ENCODE measurements at places on chromosomes 6 and 20.

GRCh38 chr6:17493286-17493685, 99.9 kb downstream of the CAP2 start:
- DNase-seq = no peak

GRCh38 chr20:35015863-35016193, 60.2 kb downstream of the MYH7B start:
- no peak for DNase-seq

GRCh38 chr6:54315656-54316055, 7.4 kb downstream of the TINAG start:
- DNase-seq = no peak

DNA sequence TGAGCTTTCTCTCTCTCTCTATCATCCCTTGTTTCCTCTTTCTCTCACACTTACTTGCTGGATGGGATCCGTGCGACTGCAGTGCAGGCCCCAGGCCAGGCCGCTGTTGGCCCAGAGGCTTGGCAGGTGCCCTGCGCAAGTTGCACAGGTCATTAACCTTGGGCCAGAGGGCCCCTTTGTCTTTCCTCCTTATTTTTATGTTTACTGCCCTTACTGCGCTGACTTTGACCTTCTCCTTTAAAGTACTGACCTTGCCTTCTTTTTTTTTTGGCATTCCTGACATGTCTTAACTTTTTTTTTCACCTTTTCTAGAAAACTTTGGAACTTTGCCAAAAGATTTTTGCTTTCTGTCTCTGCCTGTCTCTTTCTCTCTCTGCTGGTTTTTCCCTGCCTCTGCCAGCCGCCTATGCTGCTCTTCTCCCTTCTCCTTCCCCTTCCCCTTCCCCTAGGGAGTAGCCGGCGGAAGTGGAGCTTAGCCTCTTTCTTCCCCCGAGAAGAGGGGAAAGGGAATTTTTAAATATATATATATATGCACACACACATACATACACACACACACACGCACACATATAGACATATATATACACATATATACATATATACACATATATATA, 59.6 kb upstream of the CDH4 start:
- no peak for DNase-seq

DNA sequence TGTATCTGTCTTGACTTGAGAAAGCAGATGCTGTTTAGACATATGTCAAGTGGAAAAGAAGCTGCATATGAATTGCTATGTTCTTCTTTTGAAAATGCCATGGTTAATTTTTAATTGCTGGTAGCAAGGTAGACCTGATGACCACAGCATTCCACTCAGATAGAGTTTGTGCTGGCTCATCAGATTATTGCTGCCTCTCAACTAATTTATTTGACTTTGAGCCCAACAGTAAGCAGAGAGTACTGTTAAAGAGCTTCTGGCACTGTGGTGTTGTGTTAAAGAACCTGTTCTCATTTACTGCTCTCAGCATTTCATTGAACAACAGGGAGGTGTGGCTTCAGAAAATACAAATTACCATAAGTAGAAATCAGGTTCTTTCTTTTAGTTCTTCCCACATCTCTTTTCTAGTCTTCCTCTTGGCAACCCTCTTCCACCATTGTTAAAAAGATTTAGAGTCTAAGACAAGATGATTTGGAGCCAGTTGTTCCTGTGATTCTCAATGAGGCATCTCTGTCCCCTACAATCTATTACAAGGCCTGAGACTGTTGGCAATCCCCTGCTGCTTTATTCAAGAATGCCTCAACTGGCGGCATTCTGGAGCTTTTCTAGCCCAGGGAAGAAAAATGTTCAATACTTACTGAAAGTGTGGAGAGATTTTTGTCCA, 967.6 kb upstream of the GJE1 start:
- no peak for DNase-seq

- DNase-seq = peak; percentile 18
Observed at GRCh38 chr6:6758915-6759654, 170.6 kb downstream of the LY86 start.

DNA sequence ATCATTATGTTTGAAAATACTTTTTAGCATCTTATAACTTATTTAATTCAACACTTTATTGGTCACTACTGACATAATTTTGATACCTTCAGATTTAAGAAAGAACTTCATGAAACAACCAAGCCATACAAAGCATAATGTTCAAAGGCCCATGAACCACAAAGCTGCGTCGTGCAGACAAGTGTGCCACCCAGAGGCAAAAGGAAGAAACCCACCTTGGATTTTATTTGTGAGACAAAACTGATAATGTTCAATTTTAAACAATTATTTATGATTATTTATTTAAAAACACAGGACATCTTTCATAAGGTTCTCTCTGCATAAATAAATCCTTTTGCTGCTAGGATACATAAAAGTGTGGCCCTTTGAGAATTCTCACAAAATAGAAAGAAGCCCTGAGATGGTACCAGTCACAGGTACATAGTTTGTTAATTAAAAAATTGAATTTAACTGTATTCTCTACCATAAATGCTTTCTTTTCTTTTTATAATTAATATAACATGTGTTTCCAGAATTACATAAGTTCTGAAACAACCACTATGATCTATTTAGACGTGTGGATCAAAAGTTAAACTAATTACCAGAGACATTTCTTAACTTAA, 143.7 kb downstream of the RALGAPA2 start:
- no peak for DNase-seq

DNA sequence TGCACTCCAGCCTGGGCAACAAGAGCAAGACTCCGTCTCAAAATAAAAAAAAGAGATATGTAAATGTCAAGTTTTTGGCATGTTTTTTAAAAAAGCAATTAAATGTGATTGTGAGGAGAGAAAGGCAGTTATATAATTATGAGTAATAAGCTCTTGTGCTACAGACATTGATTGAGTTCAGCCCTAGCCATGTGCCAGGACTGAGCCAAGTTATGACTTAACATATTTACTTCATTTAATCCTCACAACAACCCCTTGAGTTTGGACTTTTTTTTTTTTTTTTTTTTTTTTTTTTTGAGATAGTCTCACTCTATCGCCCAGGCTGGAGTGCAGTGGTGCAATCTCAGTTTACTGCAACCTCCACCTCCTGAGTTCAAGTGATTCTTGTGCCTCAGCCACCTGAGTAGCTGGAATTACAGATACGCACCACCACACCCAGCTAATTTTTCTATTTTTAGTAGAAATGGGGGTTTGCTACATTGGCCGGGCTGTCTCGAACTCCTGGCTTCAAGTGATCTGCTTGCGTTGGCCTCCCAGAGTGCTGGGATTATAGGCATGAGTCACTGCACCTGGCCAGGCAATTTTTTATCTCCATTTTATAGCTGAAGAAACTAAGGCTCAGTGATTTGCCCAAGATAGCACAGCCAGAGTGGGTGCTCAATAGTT, 15.0 kb upstream of the CSE1L start:
- no peak for DNase-seq

- DNase-seq = no peak
Observed at GRCh38 chr6:164142322-164142721, 727.8 kb downstream of the QKI start.

DNA sequence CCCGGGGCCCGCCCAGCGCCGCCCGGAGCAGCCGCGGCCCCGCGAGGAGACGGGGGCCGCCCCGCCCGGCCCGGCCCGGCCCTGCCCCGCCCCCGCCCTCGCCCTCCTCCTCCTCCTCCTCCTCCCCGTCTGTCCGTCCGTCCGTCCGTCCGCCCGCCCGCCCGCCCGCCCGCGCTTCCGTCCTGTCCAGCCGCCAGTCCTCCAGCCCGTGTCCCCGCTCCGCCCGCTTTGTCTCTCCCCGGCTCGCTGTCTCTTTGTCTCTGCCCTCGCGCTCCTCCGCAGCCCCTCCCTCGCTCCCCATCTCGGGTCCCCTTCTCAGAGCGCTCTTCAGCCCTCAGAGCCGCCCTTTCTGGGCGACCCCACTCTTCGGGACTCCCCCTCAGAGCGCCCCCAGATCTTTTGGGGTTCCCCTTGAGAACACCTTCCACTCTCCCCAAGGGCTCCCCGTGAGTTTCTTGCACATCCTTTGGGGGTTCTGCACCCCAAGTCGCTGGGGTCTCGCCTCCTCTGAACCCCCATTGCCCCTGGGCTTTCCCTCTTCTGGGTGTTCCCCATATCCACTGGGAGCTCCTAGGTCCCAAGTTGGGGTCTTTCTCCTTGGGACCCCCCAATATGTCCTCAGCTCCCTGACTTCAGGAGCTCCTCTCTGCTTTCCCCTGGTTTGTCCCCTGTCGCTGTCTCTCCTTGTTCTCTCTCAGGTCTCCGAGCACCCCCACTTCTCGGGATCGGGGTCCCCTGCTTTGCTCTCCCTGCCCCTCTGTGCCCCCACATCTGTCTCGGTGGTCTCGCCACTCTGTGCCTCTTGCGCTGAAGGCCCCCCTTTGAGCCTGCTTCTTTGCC, 79.5 kb upstream of the MYL9 start:
- DNase-seq = peak; percentile 38

DNA sequence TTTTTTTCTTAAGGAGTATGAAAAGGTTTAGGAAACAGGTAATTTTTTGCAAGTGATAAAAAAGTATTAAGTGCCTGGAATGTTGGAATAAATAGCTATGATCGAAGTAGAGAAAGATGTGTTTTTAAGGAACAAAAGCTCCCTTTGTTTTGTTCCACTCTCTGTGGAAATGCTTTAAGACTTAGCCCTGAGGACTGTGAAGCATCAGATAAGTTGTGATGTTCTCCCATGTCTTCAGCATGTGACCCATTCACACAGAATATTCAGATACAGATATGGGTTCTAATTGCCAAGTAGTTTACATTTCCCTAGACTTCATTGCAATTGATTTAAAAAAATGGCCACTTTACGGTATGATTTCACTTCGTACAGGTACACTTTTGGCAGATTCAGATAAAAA, 80.6 kb downstream of the KCNQ5 start:
- DNase-seq = no peak

GRCh38 chr6:12878741-12879140, 162.2 kb downstream of the PHACTR1 start:
- no peak for DNase-seq

DNA sequence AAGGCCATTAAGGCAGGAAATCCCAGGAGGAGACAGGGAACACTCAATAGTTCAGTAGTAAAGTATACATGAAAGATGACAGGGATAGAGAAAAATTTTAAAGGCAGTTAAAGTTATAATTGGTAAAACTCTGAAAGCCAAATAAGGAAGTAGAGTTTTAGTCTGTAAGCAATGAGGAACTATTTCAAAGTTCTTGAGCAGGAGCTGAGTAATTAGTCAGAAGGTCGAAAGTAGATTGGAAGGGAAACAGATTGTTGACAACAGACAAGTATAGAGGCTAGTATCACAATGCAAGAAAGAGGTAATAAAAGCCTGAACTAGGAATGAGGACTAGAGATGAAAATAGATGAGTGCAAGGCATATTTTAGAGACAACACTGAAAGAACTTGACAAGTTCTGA, 150.3 kb downstream of the CDK19 start:
- DNase-seq = no peak

DNA sequence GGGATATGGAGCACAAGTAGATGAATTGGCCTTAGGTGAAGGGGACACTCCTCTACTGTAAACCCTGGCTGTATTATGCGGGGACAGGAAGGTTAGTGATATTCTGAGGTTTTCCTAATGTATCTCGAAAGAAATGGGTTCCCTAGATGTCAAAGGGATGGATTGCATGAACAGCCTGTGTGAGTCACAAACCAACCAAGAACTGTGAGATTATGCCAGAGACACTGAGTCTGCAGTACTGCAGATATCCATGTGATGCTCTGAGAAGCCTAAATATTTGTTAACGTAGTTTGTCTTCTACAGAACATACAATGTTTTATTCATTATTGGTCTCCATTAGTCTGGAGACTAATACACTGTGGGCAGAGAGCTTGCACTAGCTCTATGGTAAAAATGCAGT, 182.2 kb downstream of the AKAP7 start:
- no peak for DNase-seq

DNA sequence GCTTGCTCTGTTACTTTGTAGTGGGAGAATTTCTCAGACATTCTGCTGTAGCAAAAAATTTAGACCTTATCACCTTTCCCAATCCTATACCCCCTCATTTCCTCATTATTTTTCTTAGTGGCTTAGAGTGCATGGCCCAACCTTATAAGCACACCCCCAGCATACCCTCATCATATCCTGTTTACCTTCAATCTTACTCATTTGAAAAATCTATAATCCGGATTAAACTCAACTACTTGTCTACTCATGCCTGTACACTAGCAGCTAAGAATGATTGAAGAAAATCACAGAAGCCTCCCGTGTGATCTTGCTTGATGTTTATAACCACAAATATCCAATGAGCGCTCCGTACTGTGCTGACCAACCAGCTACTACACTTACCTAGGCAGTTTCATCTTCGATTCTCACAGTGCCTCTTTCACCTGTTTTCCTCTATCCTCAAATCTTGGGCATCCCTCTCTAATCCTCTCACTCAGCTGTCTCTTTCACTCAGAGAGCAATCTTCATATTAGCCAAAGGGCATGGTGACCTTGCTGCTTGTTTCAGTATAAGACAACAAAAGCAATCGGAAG, 36.6 kb downstream of the AIG1 start:
- no peak for DNase-seq

GRCh38 chr6:80133020-80133419, 26.5 kb downstream of the BCKDHB start:
- peak; percentile 15 for DNase-seq

- DNase-seq = no peak
Observed at GRCh38 chr20:59386809-59387208, 86.4 kb downstream of the EDN3 start.

DNA sequence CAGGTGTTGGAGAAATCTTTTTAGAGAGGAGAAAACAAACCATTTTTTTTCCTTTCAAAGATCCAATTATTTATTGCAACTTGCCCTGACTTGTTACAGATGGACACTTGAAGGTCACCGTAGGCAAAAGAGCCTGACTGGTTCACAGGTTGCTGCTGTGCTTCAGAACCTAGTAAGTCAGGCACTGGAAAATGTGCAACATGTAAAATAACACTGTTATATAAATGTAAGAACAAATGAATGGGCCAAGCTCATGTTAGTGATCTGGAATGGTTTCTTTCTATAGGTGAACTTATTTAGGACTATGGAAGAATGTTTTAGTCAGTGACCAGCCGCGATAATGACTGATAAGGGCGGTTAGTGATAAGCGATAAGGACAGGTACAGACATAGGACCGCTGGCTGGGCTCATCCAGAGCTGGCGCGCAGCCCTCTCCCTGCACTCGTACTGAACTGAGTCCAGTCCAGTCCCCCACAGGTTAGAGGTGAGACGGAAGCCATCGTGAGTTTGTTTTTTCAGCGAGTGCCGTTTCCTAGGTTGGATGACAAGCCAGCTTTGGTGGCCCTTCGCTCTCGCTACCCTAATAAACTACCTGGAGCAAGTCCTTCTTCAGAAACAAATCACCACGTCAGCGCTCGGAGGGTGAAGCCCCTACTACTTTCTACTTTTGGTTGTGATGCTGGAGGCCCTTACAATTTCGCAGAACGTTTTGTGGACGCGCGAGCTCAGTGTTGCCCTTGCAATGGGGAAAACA, 94.4 kb upstream of the PRDM1 start:
- DNase-seq = no peak

DNA sequence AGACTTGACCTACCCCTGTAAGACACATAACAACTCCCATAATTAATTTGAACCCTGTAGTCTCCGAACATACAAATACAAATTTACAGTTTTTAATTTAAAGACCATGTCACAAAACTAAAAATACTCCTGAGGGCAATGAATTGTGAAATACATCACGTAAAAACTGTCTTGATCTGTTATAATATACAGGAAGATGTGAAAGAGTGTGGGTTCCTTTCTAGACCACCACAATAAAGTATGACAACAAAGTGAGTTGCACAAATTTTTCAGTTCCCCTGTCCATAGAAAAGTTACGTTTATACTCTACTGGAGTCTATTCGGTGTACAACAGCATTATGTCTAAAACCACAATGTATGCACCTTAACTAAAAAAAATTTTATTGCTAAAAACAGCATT, 11.0 kb upstream of the BLOC1S5 start:
- no peak for DNase-seq
